Aorta (tissue), 5 donors: ENCODE measurements at places on chromosomes 4 and X. TPM values are rescaled to one million over a fixed set of nuclear protein-coding genes. Genes with fewer than 3 reads are reported as not detected.
A peak's percentile ranks its signal among the peaks of the same experiment; 100 is the strongest.

- DNase-seq = no peak
These were observed 99.1 kb upstream of the ADAD1 start for GRCh38 chr4:122279670-122280069.

DNA sequence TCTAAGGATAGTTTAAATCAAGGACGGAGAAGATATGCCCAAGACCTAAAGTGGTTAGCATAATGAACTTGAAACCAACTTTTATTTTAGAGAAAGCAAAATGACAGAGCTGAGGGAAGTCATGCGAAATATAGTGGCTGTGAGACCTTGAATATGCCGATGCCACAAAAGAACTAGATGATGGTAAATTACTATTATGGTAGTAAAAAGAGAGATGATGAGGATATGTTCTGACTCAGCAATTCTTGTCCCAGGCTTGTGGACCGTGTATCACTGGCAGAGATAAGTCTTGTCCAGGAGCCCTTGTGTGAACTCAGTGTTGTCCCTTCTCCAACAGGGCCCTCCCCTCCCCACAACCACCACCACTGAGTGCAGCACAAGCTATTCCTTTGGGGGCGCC is 1605.6 kb upstream of the TENM3 start:
- DNase-seq = no peak

DNA sequence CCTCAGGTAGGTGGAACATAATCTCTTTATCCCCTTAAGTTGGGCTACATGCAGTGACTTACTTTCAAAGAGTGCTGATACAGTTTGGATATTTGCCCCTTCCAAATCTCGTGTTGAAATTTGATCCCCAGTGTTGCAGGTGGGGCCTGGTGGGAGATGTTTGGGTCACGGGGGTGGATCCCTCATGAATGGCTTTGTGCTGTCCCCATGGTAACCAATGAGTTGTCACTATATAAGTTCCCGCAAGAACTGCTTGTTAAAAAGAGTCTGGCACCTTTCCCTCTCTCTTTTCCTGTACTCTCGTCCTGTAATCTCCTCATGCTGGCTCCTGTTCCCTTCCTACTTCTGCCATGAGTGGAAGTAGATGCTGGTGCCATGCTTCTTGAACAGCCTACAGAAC is 71.3 kb downstream of the GLRA3 start:
- no peak for DNase-seq

DNA sequence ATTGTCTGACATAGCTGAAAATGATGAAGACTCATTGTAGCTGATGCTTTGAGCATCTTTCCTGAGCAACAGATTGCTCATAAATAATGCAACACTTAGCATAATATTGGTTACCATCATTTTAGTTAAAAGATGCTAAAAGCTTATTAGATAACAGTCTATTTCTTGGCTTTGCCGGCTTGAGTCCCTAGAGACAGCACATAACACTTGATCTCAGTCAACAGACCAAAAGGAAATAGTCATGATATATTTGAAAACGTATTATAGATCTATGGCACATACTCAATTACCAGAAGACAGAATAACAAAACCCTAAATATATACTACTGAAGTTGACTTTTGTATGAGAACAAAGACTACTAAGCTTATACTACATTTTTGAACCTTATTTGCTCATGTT is 846.7 kb upstream of the EPHA5 start:
- DNase-seq = no peak

- DNase-seq = no peak
These were observed 61.1 kb downstream of the ATXN3L start for GRCh38 chrX:13258725-13259124.

- no peak for DNase-seq
These were observed 21.9 kb upstream of the P2RY8 start for GRCh38 chrX:1558761-1559468.

DNA sequence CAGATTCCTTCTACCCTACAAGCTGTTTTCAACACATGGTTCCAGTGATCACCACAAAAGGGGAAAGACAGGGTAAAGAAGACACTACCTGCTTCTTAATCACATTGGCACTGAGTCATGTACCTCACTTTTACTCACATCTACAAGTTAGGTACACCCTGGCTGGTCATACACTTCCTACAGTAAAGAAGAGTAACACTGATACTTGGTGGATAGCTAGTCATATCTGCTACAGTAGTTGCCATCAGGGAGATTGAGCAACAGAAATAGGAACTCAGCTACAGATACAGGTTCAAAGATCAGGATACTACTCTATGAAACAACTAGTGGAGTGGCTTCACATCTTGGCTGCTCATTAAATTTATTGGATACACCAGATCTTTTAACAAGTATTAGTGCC is 105.4 kb upstream of the DIAPH2 start:
- no peak for DNase-seq

- DNase-seq = peak; percentile 56
These were observed 46.3 kb downstream of the RASSF6 start for GRCh38 chr4:73573794-73574528.

CWH43 gene
- not detected for total RNA-seq

TMPRSS11F gene
- not detected for total RNA-seq

- no peak for DNase-seq
These were observed 83.3 kb downstream of the C4orf33 start for GRCh38 chr4:129179276-129179675.

DNA sequence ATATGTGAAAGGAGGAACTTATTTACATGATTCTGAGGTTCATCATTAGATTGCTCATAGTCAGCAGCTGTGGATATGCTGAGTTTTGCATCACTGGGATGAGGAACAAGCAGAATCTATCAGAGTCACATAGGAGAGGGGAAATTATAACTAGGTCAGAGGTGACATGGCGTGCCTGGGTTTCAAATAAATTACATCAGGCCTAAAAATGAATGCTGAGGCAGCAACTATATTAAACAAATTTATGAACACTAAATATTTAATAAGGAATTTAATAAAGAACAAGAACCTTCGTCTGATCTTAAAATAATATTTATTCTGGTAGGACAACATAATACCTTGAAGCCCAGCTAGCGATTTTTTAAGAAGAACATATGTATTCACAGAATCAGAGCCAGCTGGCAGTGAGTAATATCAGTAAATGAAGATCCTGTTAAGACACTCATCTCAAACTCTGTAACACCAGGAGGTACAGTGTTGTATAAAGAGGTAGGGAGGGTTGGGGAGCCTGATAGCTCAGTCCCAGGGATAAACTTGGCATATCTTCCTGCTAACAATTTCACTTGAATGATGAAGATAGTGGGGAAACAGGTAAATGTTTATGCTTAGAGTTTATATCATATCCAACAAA is 60.9 kb upstream of the HS3ST1 start:
- DNase-seq = no peak

ARX gene
- total RNA-seq = not detected

- DNase-seq = peak; percentile 93
These were observed 20.4 kb downstream of the DOK7 start for GRCh38 chr4:3483471-3483921.

DNA sequence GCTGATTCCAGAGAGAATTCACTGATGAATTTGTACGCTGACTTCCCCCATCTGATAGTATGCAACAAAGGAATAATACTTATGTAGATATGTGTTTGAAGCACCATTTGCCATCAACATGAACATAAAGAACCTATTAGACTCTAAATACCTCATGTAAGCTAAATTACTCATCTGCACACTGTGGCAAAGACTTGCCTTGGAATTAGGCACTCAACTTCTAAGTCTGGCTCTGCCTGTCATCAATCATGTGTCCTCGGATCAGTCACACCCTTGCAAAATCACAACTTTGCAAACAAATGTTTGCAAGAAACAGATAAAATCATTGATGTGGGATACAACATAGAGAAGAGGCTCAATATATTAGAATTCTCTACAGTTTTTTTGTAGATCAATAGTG is 169.9 kb upstream of the LDB2 start:
- DNase-seq = no peak

MORF4L2 gene
- total RNA-seq = 399 TPM

GRCh38 chr4:151403656-151404055 is 5.3 kb upstream of the FHIP1A start:
- DNase-seq = no peak

SSX3 gene
- total RNA-seq = not detected

- DNase-seq = peak; percentile 29
These were observed 12.3 kb upstream of the UBA1 start for GRCh38 chrX:47181301-47181700.

ANAPC10 gene
- total RNA-seq = 20.2 TPM

MAGEA9B gene
- not detected for total RNA-seq

DNA sequence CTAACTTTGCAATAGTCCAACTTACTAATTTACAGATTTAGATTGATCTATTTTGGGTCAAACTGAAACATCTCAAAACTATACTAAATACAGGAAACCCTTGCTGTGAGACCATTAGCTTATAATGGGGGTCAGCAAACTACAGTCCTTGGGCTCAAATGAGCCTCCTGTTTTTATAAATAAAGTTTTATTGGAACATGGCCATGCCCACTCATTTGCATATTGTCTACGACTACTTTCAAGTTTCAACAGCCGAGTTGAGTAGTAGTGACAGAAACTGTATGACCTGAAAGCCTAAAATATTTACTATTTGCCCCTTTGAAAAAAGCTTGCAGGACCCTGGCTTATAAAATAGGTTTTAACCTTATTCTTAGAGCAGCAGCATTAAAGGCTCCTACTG is 92.4 kb downstream of the C4orf51 start:
- no peak for DNase-seq

GRCh38 chr4:38664706-38665401 is 855 bp downstream of the KLF3 start:
- DNase-seq = peak; percentile 77

DNA sequence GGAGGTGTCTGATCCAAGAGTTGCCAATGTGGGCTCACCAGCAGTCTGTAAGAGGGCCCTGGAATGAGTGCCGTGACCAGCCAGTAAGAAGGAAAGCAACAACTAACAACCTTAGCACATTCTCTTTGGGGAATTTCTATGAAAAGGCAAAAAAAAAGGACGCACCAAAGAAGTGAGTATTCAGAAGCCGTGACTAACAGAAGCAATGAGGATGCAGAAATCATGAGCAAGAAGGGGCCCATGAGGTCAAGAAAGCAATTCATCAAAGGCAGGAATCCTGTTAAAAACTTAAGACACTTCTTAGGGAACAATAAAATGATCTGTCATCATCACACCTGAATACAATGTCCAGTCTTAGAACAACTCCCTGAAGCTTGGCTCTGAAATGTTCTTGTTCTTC is 260.5 kb downstream of the RAPGEF2 start:
- DNase-seq = no peak

SHROOM2 gene
- total RNA-seq = 2.5 TPM

GRCh38 chrX:79366873-79367749 is at the start of gene ITM2A:
Gene ITM2A, minus strand, starts transcription at chrX:79367334. Its CDS starts 119 bp downstream, at chrX:79367215.
- DNase-seq = peak; percentile 44

GRCh38 chr4:22237846-22238494 is 277.9 kb downstream of the ADGRA3 start:
- DNase-seq = no peak

DNA sequence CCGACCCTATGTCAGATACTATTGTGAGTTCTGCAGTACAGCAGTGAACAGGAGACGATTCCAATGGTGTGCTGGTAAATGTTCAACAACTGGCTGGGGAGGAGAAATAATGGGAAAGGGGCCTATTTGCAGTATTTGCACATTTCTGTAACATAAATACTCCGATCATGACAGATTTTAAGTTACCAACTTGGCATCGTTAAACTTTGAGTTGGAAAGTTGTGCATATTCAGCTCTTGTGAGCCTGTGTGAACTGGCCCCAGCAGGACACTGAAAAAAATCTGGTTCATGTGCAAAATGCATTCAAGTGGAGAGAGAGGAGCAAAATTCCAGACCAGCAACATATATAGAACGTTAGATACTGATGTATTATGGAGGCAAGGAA is 175.0 kb downstream of the MAPK10 start:
- DNase-seq = no peak

GRCh38 chr4:57125996-57126395 is 15.8 kb upstream of the IGFBP7 start:
- no peak for DNase-seq

- no peak for DNase-seq
These were observed 105.8 kb downstream of the REPS2 start for GRCh38 chrX:17052210-17052609.

NXF2 gene
- total RNA-seq = not detected

- no peak for DNase-seq
These were observed 15.5 kb upstream of the RBBP7 start for GRCh38 chrX:16885628-16886027.

DNA sequence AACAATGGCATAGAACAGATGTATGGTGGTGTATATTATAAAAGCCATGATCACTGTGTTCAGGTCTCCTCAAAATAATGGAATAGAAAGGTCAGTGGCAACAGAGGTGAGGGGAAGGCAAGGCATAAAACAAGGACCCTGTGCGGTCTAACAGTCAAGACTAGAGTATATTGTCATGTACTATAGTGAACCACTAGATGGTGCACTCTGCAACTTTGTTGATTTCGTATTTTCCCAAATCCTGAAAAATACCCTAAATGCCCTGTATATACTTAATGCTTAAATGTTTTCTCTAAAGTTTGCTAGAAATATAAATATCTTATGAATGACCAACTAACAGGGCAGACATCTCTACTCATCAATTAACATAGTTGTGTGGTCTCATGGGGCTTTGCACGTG is 453.0 kb downstream of the PCDH11X start:
- DNase-seq = no peak

DNA sequence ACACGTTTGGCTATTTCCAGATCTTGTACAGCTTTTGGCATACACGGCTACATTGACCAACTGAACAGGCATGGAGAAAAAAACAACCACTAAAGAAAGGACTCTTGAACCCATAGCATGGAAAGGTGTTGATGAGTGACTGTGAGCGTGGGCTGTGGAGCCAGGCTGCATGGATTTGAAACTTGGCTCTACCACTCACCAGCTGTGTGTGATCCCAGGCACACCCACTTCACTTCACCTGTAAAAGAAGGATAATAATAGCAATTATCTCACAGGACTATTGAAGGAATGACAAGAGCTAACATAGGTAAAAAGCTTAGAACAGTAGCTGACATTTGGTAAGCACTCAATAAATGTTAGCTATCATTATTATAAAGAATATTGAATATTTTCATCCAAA is 301.7 kb upstream of the CPEB2 start:
- DNase-seq = no peak
